ENCODE measurements at places on chromosomes 11 and 22.

- DNase-seq: no peak
Measured at GRCh38 chr11:35878741-35879140, 65.1 kb upstream of the LDLRAD3 start.

GRCh38 chr22:45511847-45512261, 9.2 kb downstream of the FBLN1 start:
- no peak for DNase-seq

DNA sequence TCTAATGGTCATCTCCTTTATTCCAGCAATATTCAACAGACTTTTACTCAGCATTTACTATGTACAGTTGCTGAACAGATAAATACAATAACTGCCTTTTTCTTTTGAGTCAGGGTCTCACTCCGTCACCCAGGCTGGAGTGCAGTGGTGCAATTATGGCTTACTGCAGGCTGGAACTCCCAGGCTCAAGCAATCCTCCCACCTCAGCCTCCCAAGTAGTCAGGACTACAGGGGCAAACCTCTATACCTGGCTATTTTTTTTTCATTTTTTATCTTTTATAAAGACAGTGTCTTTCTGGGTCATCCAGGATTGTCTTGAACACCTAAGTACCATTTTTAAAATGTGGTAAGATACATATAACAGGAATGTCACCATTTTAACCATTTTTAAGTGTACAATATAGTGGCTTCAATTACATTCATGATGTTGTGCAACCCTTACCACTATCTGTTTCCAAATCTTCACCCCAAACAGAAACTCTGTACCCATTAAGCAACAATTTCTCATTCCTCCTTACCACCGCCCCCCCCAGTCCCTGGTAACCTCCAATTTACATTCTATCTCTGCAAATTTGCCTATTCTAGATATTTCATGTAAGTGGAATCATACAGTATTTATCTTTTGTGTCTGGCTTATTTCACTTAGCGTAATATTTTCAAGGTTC, 67.8 kb downstream of the MIAT start:
- no peak for DNase-seq

- DNase-seq: no peak
Measured at GRCh38 chr11:120141768-120142423, 4.0 kb upstream of the TRIM29 start.

- no peak for DNase-seq
Measured at GRCh38 chr11:93814966-93815633, 31.0 kb downstream of the MED17 start.

DNA sequence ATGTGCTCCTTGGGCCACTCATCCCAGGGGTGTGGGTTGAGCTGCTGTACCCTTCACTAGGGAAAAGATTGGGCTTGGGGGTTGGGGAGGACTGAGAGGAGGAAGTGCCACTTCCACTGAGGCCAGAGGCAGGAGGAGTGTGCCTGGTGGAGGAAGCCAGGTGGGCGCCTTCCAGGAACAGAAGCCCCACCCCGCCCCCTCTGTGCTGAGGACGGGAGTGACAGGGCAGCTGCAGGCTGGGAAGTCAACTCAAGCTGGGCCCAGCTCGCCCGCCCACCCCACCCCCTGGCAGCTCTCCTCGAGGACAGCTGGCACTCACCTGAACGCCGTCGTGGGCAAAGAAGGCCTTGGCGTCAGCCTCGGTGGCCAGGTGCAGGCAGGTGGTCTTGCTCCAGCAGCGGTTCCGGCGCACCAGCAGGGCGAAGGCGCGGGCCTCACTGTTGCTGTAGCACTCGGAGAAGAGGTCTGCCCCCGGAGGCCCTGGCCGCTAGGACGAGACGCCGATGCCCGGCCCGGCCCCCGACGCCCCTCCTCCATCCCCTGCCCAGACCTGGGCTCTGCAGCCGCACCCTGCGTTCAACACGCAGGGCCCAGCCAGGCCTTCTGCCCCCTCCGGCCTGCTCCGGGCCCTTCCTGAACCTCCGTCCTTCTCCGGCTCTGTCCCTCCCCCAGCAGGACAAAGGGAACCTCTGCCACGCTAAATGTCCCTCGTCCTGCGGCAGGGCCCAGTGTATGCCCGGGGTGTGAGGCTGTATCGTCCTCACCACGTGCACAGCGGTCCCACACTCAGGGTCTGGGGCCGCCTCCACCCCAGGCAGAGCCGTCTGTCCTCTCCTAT, 13.4 kb downstream of the TSSC4 start:
- no peak for DNase-seq

DNA sequence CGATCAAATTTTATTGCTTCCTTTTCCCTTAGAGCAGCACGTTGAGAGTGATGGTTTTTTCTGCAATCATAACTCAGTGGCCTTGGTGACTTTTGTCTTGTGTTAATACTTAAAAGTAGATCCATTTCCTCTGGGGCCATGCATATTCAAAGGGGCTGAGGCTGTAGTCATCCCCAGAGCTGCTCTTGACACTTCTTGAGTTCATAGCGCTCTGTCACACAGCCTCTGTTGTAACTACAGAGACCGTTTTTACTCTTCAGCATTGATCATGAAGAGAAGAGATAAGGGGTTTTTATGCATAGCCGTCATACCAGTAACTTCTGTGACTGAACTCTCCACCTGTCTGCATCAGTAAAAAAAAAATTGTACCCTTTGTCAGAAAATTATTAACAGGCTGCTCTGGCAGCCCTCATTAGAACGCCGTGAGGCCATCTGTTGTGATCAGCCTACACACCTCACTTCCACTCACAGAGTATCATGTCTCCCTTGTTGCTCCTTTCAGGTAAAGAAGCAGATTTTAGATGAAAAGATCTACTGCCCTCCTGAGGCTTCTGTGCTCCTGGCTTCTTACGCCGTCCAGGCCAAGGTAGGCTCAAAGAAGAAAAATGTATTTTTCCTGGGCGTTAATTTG, 38.4 kb downstream of the NF2 start:
- no peak for DNase-seq

- no peak for DNase-seq
Measured at GRCh38 chr22:17629173-17629489, 582 bp upstream of the ATP6V1E1 start.

DNA sequence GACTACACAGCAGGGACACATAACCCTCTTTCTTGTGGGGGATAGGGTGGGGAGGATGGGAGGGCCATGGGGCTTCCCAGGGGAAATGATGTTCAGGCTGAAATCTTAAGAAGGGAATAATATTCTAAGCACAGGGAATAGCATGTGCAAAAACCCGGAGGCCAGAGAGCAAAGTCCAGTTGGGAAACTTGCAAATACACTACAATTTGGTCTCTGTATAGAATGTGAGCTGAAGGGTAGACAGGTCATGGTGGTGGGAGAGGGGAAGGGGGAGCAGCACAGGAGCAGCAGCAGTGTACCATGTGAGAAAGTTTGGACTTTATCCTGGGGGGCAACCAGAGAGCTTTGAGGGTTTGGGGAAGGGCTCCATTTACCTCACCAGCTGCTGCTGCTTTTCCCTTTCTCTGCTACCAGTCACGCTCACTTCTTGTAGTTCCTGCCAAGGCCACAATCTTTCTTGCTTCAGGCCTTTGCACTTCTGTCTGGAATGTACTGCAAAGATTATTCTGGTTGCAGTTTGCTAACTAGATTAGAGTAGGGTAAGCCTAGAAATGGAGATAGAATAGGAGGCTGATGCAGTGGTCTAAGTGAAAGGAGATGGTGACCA, 43.0 kb downstream of the KREMEN1 start:
- DNase-seq: no peak

- DNase-seq: no peak
Measured at GRCh38 chr22:27113211-27113635, 455.8 kb downstream of the MIAT start.

GRCh38 chr22:30649430-30650007, 13.9 kb downstream of the SLC35E4 start:
- DNase-seq: no peak

- peak; percentile 30 for DNase-seq
Measured at GRCh38 chr22:29202212-29203192, 3.2 kb upstream of the EMID1 start.

- no peak for DNase-seq
Measured at GRCh38 chr11:46721286-46721685, 2.3 kb downstream of the F2 start.

DNA sequence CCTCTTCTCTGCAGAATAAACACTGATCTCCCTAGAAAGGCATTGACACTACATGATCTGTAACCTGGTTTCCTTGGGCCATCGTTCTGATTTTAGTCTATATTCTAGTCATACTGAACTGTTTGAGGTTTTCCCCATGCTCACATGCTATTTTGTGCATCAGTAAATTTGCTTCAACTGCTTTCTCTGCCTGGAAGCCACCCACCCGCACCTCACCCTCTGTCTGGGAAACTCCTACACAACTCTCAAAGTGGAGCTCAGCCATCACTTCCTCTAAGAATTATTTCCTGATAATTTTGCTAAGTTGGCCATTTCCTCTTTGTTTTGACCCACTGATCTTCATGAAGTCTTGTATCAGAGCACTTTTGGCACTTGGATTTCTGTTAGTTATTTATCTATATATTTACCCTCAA, 36.1 kb downstream of the MMP20 start:
- no peak for DNase-seq

DNA sequence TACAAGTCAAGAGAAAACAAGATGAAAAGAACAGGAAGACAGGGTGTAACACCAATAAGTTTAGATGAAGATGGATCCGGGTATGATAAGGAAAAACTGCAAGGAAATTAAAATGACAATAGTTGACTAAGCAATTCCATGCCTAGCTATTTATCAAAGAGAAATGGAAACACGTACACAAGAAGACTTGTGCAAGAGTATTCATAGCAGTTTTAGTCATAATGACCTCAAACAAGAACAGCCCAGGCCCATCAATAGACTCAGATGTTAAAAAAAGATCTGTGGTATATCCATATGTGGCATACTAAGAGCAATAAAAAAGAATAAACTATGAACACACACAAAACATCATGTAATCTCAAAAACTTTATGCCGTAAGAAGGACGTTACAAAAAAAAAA, 33.2 kb downstream of the SLC5A12 start:
- no peak for DNase-seq

GRCh38 chr11:2298131-2298794, 3.5 kb downstream of the C11orf21 start:
- DNase-seq: no peak

- peak; percentile 60 for DNase-seq
Measured at GRCh38 chr11:133163463-133164419, 368.6 kb downstream of the OPCML start.

- DNase-seq: no peak
Measured at GRCh38 chr22:25554689-25555088, 9.8 kb upstream of the GRK3 start.

GRCh38 chr11:78995171-78995570, 420.5 kb upstream of the NARS2 start:
- DNase-seq: no peak

GRCh38 chr22:32531931-32532819, 57.6 kb downstream of the FBXO7 start:
- peak; percentile 10 for DNase-seq

DNA sequence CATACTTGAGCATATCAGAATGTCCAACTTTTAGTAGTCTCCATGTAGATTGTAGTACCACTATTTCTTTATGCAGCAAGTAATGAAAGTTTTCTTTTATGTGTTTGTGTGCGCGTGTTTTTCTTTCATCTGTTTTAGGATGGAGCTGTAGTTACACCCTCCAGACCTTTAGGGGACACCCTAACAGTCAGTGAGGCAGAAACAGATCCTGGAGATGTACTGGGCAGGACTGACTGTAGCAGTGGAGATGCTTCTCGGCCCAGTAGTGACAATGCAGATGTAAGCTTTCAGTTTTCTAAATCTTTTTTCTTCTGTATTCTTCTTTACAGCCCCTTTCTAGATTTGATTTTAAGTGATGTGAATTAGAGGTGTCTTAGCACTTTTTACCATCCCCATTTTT, 79.9 kb upstream of the GRIK4 start:
- no peak for DNase-seq

GRCh38 chr22:49933236-49934159, 15.1 kb downstream of the CRELD2 start:
- no peak for DNase-seq

GRCh38 chr22:36733271-36733670, 29.7 kb upstream of the CACNG2 start:
- DNase-seq: no peak

- DNase-seq: no peak
Measured at GRCh38 chr11:33735271-33736147, 714 bp downstream of the CD59 start.

DNA sequence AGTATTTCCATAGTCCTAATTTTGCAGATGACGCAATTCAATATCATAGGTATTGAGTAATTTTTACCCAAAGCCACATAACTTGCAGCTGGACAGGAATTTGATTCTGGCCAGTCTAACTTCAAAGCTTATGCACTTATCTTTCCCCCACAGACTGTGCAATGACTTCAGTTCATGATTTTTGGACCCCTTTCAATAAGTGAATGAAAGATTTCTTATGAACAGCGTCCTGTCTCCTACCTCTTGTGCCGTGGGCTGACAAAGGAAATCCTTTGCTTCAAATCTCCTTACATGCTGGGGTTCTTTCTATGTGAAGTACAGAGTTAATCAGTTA, 217.7 kb upstream of the KIRREL3 start:
- no peak for DNase-seq

DNA sequence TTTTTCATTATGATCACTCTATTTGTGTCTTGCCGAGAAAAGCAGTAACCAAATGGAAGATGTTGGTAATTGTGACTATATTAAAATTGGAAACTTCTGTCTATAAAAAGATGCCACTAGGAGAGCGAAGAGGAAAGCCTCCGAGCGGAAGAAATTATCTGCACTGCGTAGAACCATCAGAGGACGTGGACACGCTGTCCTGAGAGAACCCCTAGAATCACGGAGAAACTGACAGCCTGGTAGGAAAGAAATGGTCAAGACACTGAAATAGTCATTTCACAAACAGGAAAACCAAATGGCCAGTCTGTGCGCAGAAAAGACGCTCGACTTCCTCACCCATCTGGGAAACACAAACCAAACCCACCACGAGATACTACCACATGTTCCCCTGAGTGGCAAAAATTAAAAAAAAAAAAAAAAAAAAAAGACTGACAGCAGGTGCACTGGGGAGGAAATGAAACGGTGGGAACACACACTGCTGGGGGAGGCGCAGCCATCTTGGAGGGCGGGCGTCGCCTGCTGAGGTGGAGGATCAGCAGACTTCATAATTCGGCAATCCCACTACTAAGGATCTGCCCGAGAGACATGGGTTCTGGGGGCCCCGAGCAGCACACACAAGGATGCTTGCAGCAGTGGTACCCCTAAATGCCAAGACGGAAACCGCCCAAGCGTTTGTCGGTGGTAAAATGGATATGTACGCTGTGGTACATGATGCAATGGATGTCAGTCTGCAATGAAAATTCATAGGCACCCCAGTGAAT, 21.3 kb downstream of the IFITM10 start:
- DNase-seq: no peak
